ENCODE measurements at places on chromosomes 2 and 18.

- no peak for DNase-seq
Measured at GRCh38 chr2:210461401-210461800, 15.2 kb downstream of the LANCL1 start.

- DNase-seq, result no peak
Measured at GRCh38 chr2:188238386-188238785, 53.3 kb upstream of the GULP1 start.

GRCh38 chr18:38895560-38895959, 1330.0 kb upstream of the CELF4 start:
- DNase-seq, result no peak

GRCh38 chr2:1649103-1650084, 94.9 kb downstream of the PXDN start:
- DNase-seq, result no peak

GRCh38 chr2:45259547-45260160, 250.4 kb upstream of the SIX2 start:
- DNase-seq, result no peak

DNA sequence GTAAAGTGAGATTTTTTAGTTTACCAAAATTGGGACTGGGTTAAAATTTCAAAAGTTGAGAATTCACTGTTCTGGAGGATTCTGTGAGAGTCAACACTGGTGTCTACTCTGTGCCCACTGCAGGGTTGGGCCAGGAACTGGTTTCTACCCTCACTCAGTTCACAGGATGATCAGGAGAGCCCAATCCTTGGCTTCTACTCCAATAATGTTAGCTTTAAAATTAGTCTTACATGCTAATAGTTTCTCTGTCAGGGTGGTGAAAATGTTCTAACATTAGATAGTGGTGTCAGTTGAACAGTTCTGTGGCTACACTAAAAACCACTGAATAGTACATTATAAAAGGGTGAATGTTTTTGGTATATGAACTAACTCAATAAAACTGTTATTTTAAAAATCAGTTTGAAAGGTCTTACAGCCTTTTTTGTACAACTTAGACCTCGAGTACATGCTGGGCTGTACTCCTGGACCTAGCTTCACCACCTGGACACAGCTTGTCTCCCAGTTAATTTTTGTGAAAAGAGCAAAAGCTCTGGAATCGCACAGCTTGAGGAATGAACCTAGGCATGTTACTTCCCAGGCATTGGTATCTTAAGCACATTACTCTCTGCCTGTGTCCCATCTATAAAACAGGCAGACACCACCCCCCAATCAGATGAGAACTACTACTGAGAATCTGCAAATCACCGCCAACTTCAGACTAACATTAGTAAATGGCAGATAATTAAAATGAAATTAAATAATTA, 44.4 kb downstream of the ACVR1 start:
- DNase-seq, result no peak

DNA sequence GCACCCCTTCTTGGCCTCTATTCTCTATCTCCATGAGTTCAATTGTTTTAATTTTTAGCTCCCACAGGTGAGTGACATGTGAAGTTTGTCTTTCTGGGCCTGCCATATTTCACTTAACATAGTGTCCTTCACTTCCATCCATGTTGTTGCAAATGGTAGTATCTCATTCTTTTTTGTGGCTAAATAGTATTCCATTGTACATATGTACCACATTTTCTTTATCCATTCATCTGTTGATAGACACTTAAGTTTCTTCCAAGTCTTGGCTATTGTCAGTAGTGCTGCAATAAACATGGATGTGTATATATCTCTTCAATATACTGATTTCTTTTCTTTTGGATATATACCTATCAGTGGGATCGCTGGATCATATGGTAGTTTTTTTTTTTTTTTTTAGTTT, 9.0 kb downstream of the STRADB start:
- DNase-seq, result no peak

GRCh38 chr2:84939426-84940087, 31.4 kb upstream of the KCMF1 start:
- no peak for DNase-seq

DNA sequence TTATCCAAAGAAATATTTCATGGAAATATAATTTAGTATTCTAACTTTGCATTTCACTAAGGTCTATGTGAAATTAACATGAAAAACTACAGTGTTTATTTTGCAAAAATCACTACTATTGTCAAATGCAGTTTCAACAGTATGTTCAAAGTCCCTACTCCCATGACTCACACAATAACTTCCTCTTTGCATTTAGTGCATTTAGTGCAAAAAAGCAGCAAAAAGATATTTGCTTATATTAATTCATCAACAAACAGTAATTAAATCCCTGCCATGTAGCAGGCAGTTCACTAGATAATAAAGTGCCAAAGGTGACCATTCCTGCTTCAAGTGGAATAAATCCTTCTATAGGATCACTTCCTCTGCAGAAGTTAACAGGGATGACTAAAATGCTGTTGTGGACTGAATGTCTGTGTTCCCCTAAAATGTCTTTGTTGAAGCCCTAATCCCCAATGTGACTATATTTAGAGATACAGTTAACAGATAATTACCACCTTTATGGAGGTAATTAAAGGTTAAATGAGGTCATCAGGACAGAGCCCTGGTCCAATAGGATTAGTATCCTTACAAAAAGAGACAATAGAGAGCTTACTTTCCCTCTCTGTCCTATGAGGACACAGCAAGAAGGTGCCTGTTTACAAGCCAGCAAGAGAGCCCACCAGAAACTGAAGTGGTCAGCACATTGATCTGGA, 61.7 kb downstream of the STK39 start:
- peak; percentile 36 for DNase-seq

- no peak for DNase-seq
Measured at GRCh38 chr2:29871541-29871940, 49.8 kb downstream of the ALK start.

DNA sequence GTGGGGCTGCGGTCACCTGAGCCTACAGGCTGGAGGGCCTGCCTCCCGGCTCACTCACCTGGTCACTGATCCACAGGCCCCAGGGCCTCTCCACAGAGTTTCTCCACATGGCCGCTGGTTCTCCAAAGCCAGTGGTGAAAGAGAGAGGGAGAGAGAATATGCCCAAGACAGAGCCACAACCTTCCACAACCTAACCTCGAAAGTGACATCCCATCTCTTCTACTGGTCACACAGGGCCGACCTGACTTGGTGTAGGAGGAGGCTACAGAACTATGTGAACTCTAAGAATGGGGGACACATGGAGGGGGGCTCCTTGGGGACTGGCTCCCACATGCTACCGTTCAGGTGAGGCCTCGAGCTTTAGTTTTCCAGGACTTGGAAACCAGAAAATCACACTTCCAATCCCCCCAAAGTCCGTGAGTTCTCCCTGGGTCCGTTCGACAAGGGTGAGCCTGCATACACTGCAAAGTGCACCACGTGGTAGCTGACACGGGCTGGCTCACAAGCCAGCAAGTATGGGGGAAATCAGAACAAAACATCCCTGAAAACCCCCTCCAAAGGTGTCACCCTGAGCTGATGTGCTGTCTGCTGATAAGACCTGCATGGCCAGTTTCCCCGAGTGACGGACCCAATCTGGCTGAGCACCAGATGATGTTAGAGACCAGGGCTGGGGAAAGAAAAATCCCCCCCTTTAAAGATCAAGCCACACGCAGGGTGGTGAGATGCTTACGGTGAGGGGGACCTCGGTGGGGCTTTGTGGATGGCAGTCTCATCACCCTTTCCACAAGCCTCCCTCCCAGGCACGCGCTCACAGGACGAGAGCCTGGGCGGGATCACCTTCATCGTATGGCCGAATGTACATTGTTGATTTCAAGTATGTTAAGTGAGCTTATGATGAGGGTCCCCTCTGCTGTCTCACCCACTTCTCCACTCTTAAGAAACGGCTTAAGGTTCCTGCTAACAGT, 54.2 kb upstream of the SEMA4C start:
- no peak for DNase-seq

GRCh38 chr2:110737783-110738182, 5.4 kb downstream of the ACOXL start:
- DNase-seq, result no peak

DNA sequence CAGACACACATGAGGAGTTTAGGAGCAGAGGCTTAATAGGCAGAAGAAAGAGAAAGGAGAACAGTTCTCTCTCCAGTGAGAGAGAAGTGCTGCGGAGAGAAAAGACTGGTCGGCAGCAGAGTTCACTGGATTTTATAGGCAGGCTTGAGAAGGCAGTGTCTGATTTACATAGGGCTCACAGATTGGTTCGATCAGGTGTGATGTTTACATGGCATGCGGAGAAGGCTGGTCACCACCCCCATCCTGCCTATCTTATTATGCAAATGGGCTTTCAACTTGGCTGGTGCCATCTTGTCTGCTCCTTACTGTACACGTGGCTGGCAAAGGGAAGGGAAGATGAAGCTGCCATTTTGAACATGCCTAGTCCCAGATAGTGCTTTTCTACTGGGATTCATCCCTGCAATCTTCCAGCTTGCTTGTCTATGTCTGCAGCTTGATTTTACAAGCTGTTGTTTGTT, 113.4 kb downstream of the AP1S3 start:
- no peak for DNase-seq

- DNase-seq, result no peak
Measured at GRCh38 chr2:224612578-224612977, 27.4 kb upstream of the CUL3 start.

GRCh38 chr2:101500180-101500579, 25.3 kb upstream of the RFX8 start:
- DNase-seq, result no peak

- no peak for DNase-seq
Measured at GRCh38 chr2:71951718-71952404, 195.8 kb downstream of the CYP26B1 start.

GRCh38 chr18:44229693-44230108, 451.0 kb upstream of the SETBP1 start:
- DNase-seq, result no peak

GRCh38 chr2:241354668-241355658, 1.1 kb upstream of the FARP2 start:
- peak; percentile 56 for DNase-seq

DNA sequence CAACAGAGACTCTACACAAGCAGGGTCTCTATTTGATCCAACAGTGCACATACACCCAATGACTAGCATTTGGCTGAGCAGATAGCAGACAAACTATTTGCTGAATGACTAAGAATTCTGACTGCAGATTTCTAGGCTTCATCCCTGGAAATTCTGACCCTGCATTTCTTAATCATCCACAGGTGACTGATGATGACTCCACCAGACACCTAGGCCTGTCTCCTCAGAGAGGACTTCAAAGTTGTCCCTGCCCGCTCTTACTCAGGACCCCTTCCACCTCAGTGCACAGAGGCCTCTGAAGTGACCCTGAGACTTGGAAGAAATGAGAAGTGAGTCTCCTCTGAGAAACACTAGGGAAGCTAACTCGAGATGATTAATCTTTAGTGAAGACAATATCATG, 51.3 kb downstream of the SEPTIN10 start:
- DNase-seq, result no peak

DNA sequence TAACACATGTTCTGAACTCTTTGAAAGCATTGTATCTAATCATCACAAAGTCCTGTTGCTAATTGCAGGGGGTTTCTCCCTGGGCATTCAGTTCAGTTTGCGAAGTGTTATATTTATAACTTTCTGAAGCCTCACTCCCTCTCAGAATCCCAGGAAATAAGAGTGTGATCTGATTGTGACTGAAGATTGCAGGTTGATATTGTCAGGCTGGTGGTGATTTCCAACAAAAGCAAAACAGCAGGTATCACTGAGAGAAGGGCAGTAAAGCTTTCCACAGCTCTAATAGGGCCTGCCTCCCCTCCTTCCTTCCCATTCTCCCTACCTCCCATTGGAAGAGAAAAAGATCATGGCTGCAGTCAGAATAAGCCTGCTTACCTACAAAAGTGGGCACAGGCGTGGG, 466.7 kb upstream of the FSHR start:
- no peak for DNase-seq

DNA sequence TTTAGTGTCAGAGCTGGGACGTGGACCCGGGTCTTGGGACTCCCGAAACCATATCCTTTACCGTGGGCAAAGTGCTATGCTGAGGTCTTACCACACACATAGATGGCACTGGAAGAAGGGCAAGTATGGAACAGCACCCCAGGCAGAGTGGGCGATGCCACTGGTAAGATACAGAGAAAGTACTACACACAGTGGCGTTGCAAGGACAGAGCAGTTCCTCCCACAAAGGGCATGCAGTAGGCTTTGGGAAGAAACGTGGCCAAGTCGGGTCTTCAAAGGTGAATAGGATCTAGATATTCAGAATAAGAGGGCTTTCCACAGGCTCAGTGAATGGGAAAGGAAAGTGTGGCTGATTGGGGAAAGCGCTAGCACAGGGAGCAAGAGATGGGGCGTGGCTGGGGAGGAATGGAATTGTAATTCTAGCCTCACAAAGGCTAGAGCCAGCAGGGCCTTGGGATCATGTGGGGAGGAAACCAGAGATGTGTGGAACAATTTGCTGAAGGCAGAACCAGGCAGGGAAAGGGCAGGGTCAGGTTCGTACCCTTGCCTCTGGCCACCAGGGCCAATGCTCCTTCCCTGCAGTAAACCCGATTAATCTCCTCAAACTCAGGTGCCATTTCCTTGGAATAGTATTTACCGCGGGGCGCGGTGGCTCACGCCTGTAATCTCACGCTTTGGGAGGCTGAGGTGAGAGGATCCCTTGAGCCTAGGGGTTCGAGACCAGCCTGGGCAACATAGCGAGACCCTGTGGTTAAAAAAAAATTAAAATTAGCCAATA, 36.0 kb downstream of the PCBP1 start:
- no peak for DNase-seq

DNA sequence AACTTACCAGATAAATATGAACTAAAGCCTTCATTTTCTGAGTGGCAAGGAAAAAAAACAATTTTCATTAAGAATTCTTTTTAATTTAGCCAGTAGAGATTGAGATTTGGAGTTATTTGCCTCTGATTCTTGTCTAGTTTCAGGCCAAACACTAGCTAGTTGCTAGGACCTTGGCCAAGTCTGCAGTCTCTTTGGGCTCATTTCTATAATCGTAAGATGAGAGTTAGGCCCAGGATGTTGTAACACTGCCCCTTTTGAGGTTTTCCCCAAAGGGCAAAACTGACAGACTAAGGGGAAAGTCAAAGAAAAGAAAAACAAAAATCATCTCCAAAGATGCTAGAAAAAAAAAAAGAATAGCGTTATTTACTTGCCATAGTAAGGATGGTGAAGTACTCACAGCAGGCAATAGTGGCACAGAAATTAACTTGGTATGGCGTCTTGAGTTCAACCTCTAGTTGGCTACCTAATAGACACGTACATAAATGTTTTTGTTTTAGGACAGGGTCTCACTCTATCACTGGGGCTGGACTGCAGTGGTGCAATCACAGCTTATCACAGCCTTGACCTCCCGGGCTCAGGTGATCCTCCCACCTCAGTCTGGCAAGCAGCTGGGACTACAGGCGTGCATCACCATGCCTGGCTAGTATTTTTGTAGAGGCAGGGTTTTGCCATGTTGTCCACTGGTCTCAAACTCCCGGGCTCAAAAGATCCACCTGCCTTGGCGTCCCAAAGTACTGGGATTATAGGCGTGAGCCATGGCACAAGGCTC, 23.0 kb upstream of the ADAM17 start:
- DNase-seq, result no peak

DNA sequence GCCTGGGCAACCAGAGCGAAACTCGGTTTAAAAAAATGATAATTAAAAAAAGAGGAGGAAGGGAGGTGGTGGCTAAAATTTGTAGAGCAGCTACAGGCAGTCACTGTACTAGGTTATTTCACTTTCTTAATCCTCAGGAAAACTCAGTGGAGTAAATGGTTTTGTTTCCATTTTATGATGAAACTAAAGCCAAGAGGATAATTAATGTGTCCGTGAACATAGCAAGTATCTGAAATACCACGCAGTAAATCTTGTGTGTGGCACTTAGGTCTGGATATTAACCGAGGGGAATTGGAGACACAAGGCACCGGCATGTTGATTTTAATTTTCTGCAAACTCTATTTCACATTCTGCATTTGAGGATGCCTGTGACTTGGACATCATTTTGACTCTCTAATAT, 14.5 kb downstream of the SH3BP4 start:
- DNase-seq, result no peak

All from NCI-H774 (cell line).